ENCODE measurements at places on chromosomes 12 and 14. TPM values are rescaled to one million over a fixed set of nuclear protein-coding genes. Genes with fewer than 3 reads are reported as not detected.

CPM gene
- 0.43 TPM for total RNA-seq

CBLN3 gene
- total RNA-seq: 0.12 TPM

TBC1D30 gene
- 4.3 TPM for total RNA-seq

OTUB2 gene
- 0.51 TPM for total RNA-seq

DCD gene
- not detected for total RNA-seq

TMEM233 gene
- 5.6 TPM for total RNA-seq

CATSPERB gene
- not detected for total RNA-seq

PLEKHH1 gene
- total RNA-seq: 0.30 TPM

NKX2-8 gene
- not detected for total RNA-seq

GLS2 gene
- not detected for total RNA-seq

C12orf56 gene
- not detected for total RNA-seq

DNA sequence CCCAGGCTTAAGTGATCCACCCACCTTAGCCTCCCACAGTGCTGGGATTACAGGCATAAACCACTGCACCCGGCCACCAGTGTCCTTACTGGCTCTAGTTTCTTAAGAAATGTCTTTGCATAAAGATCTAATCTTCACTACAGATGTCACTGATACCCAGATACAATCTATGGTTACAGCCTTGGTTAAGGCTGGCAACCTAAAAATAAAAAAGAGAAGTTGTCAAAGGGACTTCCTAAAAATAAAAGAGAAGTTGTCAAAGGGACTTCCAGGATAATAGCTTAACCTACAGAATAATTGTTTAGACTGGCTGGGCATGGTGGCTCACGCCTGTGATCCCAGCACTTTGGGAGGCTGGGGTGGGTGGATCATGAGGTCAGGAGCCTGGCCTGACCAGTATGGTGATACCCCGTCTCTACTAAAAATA is 27.6 kb downstream of the ETFBKMT start:
- DNase-seq: no peak

- DNase-seq: no peak
Observed at GRCh38 chr12:3453206-3453989, 37.6 kb upstream of the PRMT8 start.

DNA sequence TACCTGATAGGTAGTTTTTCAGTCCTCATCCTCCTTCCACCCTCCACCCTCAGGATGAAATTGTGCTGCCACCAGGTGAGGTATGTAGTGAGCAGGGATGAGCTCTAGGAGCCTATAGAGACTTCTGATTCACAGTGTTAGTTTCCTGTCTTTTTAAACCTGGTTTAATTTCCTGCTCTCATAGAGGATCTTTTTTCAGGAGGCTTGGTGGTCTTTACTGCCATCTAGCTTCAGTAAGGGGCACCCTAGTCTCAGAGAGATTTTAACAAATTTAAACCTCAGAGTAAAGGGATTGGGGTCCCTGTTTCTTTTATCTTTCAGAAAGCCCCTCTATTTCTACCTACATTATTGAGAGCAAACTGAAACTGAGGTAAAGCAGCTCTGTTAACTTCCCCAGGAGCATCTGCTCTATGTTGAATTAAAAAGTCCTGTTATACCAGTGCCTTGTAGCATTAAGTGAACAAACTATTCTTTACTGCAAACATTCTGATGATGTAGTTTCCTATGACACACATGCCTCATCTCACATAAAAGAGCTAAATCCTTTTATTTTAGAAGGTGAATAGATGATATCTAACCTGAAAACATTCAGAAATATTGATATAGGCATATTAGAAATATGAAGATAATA is 172.2 kb upstream of the DDHD1 start:
- no peak for DNase-seq

- no peak for DNase-seq
Observed at GRCh38 chr14:74549588-74549987, 56.0 kb downstream of the ISCA2 start.

DNA sequence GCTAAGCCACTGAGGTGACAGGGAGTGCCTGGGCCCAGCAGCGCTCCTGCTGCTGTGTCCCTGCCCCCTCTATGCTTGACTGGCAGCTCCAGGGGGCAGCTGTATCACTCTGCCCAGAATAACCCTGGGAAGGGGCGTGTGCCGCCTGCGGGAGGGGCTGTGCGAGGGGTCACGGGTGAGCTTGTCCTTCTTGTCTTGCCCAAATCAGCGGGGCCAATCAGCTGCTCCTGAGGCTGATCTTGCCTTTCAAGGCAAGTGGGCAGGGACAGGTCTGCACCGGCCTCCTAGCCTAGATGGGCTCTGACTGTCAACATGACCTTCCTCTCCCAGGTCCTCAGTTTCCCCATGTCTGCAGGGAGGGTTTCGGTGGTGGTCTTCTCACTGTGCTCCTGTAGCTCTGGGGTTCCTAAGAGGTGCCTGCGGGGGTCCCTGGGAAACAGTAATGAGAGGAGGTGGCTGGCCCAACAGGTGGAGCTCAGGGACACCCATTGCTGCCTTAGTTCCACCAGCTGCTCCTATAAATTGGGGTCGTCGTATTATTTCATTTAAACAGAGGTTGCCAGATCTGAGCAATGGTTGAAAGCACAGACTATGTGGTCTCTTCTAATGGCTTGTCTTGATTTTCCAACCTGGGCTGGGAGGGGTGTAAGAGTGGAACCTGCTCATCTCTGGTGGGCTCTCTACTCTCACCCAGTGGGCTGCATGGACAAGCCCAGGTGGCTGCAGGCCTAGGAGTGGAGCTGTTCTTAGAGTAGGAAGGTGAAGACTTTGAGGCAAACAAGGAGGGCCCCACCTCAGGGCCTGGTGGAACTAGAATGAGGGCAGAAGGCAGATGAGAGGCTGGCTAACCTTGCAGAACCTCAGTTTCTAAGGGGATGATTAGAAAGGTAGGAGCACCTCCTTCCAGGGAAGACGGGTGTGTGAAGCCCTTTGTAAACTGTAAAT is 11.7 kb downstream of the RTL1 start:
- DNase-seq: peak; percentile 4

DNA sequence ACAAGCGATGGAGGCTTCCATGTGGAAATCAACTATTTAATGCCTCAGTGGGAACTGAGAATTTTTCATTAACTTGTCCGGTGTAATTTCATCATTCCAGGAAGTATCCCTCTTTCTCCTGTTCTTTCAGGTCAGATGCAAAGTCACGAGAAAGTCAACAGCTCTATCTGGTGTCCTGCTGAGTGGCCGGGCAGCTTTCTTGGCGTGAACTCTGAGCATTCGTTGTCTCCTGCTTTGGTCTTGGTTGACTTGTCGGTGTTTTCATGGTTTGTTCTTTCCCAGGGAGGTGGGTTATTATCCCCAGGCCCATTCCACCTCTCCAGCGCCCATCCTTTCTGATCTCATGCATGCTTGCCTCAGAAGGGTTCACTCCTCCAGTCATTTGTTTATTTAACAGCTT is 149.1 kb downstream of the GLT1D1 start:
- DNase-seq: no peak

- peak; percentile 74 for DNase-seq
Observed at GRCh38 chr12:124273630-124274029, 21.3 kb upstream of the RFLNA start.

- DNase-seq: peak; percentile 61
Observed at GRCh38 chr12:11798856-11799501, 149.5 kb downstream of the ETV6 start.

DNA sequence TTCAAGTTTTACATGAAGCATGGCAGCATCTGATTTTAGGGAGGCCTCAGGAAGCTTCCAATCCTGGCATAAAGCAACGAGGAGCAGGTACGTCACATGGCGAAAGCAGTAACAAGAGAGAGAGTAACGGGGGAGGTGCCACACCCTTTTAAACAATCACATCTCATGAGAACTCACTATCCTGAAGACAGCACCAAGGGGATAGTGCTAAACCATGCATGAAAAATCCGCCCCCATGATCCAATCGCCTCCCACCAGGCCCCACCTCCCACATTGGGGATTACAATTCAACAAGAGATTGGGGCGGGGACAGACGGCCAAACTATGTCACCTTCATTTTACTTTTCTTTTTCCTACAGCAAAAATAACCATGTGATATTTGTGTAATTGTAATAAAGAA is 7.2 kb upstream of the MAP3K9 start:
- DNase-seq: no peak

- no peak for DNase-seq
Observed at GRCh38 chr14:100871234-100872186, 32.0 kb downstream of the RTL1 start.

DNA sequence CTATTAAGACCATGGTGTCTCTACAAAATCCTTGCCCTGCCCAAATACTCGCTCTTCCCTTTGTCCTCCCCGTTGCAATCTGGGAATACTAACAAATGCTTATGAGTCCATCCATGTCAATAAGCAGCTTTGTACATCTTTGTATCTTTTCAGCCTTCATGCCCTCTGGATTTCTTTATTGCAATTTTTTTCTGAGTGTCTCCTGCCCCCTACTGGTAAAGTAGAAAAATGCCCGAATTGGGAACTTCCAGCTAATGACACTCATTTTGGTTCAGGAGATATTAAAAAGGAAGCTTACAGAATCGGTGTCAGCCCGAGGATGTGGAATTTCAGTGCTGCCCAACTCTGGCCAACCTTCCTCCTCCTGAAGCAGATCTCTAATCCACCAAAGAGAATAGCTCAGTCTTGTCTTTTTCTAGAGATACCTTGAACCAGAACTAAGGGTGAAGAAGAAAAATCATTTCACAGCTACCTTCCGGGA is 46.0 kb downstream of the SH2B3 start:
- no peak for DNase-seq

GRCh38 chr12:7989827-7990491 is 42.6 kb upstream of the FOXJ2 start:
- DNase-seq: no peak

- no peak for DNase-seq
Observed at GRCh38 chr12:93751864-93752610, 74.9 kb downstream of the CRADD start.

DNA sequence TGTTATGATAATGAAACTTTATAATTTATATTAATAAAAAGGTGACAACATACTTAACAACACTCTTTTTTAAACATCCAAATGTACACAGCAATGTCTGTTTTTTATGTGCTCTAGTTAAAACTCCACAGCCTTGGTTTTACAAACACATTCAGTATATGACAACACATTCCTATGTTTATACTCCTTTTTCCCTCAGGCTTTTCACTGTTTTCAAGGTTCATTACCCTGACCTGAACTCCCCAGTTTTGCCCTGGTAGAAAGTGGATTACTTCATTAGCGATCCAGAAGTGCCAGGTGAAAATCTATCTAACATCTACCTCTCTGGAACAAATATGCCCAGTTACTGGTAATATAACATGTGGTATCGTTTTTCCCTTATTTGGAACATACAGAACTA is 340.2 kb upstream of the DDHD1 start:
- DNase-seq: no peak

GRCh38 chr12:124185971-124186686 is 108.8 kb upstream of the RFLNA start:
- DNase-seq: no peak

All from SJCRH30 (cell line).